AG08395 (cell line): ENCODE measurements at places on chromosomes 11 and 22.

DNA sequence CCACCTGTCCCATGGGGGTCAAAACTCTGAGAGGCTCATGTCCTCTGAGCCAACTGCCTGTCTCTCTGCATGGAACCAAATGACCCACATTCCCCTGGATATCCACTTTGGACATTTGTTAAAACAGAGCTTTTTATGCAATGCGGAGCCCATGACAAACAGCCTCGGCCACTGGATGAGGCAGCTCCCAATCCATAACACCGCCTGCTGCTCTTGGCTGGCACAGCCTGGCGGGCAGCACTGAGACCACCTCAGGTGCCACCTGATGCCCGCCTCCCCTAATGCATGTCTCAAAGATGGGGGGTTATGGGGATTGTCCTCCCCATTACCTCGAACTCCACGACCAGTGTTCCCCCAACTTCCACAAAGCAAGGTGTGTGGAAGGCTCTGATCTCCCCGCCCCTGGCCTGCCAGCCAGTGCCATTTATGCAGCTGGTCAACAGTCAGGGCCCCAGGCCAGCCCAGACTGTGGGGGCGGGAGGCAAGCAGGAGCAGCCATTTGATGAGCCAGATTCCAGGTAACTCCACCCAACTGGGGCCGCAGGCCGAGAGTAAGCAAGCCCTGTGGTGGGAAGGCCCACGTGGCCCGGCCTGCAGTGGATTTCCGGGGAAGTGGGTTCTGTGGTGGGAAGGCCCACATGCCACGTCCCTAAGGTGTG is 84.2 kb downstream of the PHF21B start:
- no peak for DNase-seq

DNA sequence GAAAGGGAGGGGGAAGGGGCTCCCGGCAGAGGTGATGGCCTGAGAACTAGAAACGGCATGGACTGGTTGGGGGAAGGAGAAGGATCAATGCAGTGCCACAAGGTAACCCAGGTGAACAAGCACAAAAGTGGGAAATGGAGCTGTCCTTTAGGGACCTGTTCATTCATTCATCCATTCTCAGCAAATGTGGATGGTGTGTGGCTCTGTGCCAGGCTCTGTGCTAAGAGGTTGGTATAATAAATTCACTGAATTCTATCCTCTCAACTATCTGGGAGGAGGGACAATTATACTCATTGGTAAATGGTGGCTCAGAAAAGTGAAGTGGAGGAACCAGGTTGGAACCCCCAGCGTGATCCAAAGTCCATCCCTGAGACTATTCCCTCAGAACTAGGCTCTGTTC is 18.6 kb upstream of the ARAP1 start:
- DNase-seq: no peak

- peak; percentile 5 for DNase-seq
Measured at GRCh38 chr11:35662061-35662648, 420 bp upstream of the TRIM44 start.

DNA sequence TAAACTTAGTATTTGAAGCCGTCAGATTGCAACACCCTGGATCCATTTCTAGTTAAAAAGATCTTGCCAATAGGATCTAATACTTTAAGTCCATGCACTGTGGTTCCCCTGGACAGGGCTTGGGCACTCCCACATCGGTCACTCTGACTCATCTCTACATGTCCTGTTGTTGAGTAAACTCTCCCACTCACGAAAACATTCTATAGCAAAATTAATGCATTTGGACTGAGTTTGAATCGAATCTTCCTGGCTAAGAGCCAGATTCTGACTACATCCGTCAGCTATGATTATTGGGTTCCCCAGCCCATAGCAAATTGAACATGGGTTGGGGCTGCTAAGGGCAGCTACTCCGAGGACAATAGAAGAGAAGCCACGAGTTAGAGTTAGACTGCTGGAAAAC is 182.1 kb upstream of the SORL1-AS1 start:
- DNase-seq: peak; percentile 87

GRCh38 chr11:27355575-27356104 is 7.4 kb downstream of the CCDC34 start:
- DNase-seq: no peak

GRCh38 chr11:114326151-114326550 is 30.0 kb downstream of the NNMT start:
- DNase-seq: no peak

GRCh38 chr11:10400856-10401255 is 54.2 kb upstream of the AMPD3 start:
- DNase-seq: no peak

- no peak for DNase-seq
Measured at GRCh38 chr11:64845129-64845775, 799 bp upstream of the CDC42BPG start.

DNA sequence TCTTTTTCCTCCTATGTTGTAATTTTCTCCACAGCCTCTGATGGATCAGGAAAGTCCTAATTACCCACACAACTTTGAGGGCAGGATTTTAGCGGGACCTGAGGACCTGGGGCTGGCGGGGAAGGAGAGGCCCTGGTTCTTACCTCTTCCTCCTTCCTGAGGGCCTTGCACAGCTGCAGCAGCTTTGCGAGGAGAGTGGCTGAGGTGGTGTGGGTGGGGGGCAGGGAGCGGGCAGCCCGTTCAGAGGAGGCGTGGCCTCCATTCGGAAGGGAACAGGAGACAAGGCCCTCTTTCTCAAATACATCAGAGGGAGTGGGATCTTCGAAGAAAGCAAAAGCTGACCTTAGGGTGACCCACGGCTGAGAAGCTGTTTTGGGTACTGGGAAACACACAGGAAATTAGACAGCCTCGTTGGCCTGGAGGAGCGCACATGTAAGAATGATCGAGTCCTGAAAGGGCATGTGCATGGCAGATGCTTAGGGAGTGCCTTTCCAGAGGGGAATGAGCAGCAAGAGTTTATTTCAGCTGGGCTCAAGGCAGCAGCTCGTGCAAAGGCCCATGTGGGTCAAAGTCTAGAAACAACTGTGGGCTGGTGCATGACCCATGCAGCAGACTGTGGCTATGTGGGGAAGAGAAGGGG is 76.6 kb upstream of the NARS2 start:
- DNase-seq: no peak

DNA sequence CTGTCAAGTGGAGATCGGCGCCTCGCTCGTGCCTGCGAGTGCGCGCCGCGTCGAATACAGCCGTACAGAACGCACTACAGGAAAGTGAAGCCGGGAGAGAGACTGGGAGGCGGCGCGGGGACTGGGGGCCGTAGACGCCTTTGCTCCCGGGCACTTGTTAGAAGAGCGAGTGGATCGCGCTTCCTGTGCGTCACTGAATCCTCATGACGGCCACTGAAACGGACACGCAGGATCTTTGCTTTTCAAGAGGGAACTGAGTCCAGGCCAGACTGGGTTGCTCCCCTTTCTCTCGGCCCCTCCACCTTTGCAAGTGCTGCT is 314 bp downstream of the RIC8A start:
- peak; percentile 22 for DNase-seq

DNA sequence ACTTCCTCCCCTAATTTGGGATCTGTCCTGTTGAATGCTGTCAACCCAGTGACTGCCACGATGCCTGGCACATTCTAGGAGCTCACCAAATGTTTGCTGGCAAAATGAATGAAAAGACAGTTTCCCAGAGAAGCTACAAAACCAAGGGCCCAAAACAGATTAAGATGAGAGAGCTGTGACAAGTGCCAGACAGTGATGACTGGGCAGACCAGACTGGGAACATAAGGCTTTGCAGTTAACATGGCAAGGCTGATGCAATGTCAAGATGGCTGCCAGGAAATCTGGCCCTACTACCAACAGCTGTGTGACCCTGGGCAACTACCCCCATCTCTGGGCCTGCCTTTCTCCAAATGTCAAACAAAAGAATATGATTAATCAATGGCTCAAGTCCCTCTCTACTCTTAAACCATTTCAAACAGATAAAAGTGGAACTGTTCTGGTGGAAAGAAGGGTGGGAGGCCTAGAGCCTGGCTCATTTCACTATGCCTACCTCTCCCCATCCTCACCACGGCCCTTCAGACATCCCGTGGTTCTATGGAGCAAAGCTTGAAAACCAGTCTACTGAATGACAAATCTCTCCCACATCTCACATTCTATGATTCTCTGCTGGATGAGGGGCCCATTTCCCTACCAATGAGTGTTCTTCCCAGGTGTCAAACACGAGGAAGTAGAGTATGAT is 12.8 kb downstream of the AP1B1 start:
- no peak for DNase-seq

DNA sequence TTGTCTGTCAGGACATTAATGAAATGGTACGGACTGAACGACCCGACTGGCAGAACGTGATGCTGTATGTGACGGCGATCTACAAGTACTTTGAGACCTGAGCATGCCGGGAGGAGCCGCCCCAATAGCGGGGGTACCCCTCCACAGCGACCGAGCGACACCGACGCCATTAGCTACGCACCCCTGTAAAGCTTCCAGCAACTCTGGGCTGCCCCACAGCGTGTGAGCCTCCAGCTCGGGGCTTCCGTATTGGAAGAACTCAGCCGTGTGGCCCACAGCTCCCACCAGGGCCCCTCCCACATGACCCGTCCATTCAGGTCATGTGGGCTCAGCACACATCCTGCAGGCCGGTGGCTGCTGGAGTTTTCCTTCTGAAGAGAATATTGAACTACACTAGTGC is 12.9 kb upstream of the ADORA2A start:
- DNase-seq: no peak

DNA sequence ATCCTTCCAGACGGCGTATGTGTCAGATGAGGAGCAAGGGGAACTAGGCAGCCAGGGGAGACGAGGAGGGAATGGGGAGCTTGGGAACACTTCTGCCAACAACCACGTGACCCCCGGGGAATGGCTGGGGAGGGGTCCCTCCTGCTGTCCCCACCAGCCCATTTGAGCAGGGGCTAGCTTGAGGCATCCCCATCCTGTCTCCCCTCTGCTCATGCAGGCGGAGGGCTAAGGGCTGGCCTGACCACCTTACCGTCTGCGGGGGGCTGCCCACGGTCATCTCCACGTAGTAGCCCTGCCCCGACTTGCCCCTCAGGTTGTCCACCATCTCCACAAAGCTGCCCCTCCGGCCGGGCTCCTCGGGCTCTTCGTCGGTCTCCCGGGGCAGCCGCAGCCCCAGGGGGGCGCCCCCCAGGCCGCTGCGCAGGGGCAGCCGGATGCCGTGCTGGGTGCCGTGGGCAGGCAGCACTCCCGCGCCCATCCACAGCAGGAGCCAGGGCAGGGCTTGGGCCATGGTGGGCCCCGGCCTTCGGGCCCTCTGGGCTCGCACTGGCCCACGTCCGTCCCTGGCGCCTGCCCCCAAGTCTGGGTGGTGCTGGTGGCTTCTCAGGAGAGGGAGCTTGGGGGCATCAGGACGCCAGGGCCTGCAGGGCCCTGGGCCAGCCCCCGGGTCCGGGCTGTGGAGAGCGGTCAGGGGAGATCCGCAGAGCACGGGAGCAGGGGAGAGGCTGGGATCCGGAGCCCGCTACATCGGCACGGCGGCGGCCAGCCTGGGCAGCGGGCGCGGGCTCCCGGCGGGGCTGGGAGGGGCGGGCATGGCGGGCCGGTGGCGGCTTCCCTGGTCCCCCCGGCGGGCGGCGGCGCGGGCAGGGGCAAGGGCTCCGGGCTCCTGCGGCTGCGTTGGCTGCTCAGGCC is 515 bp downstream of the BACE1 start:
- no peak for DNase-seq

DNA sequence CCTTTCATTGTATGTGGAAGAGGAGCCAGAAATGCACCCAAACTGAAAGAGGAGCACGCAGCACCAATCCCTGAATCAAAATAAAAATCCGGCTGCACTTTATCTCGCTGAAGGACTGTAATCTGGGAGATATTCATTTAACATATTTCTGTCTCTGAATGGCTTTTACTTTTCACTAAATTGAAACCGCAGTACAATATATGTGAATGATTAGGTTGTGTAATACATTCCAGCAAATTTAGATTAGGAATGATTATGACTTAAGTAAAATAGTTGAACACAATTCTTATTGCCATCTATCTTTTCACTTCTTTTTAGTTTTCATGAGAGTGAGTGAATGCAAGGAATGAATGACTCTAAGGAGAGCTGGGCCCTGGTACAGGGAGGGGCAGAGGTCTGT is 232.1 kb downstream of the ST3GAL4 start:
- DNase-seq: no peak

- no peak for DNase-seq
Measured at GRCh38 chr11:87353771-87354345, 316.1 kb downstream of the TMEM135 start.

DNA sequence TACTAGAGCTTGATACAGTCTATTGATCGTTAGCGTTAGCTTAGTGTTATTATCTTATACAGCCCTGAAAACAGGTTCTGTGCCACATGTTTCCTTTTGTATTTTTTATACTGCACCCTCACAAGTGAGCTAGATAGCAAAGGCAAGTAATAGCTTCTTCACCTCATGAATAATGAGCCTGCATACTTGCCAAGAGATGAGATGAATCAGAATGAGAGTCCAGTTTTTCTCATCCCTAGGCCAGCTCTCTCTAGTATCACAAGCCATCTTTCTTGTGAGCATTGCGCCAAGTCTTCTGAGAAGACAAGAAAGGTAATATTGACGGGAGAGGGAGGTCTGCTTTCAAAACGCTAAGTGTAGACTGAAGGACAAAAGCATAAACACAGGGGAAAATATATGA is 8.7 kb upstream of the CARD18 start:
- DNase-seq: no peak

DNA sequence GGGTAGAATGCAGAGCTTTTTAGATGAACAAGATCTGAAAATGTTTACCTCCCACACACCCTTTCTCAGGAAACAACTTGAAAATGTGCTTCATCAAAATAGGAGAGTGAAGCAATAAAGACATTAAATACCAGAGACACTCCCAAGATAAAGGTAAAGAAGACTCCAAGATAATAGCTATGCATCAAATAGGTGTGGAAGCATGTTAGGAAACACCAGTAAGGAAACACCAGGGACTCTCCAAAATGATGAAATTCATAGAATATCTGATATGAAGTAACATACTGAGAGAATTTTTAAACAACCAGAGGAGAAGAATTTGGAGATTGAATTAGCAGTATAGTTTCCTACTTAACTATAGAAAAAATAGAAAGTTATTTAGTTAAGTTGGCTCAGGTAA is 57.0 kb downstream of the OR10A6 start:
- DNase-seq: no peak

DNA sequence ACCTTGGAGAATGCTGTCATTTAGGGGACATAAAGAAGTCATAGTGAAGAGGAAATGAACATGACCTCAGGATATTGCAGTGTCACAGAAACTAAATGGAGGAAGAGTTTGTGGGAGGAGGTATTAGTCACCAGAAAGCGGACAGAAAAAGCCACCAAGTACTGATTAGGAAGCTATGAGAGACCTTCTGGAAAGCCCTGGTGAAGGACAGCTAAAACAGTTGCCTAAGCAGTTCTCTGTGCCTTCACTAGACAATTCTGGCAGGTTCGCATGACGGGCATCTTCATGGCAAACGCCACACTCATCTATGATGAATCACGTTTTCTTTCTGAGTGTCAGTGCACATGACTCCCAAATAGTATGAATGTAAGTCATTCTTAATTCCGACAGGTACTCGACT is 325.8 kb downstream of the C11orf87 start:
- DNase-seq: no peak

DNA sequence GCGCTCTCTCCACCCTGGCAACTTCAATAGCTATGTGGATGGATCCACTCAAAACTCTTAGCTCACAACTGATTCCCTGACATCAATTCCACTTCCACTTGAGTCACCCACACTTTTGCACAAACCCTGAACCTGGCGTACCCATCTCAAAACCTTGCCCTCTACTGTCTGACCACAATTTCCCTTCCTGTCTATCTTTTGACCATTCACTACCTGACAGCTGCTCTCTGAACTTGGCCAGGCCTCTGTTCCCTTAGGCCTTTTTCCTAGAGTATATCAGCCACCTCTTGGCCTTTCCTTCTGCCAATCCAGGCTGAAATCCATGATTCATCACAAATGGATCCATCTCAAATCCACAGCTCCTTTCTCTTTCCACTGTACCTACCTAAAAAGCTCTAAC is 106.0 kb downstream of the RPL27A start:
- no peak for DNase-seq

GRCh38 chr11:6745465-6746015 is 26.2 kb downstream of the OR2AG2 start:
- no peak for DNase-seq
